Renal pelvis (tissue), 12 donors: ENCODE measurements at places on chromosomes 12 and 14. TPM values are rescaled to one million over a fixed set of nuclear protein-coding genes. Genes with fewer than 3 reads are reported as not detected.

Gene POP5
- 65.4 TPM for polyA plus RNA-seq

Gene KRT75
- not detected for polyA plus RNA-seq

Gene TTC8
- 41.8 TPM for polyA plus RNA-seq

Gene KRT3
- polyA plus RNA-seq: not detected

Gene ALX1
- polyA plus RNA-seq: 25.2 TPM
